ENCODE measurements at places on chromosomes 13 and 19.

DNA sequence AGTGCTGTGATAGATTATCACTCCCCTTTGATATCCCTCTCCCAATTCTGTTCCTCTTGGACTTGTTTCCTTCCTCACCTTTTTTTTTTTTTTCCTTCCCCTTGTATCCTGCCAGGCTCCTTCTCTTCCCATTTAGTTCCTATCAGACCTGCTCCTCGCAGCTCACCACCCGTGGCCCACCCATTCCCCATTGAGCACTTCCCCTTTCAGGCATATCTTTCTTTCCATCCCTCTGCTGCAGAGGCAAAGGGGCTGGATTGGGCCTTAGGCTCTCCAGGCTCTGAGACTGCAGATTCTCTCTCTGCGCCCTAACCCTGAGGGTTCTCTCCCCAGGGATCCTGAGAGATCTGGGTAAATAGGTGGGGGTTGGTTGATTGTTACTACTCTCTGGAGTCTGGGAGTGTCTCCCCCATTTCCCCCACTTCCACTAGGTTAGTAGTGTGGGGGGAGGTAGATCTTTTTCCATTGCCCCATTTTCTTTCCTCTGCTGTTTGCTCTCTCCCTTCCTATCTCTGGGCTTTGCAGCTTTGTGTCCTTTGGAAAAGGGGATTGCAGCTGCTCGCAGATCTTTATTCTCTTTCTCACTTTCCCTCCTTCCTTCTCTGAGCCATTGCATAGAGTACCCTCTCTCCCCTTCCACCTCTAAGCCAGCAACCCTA lies 2.3 kb downstream of the ARHGAP35 start:
- DNase-seq, result no peak

- DNase-seq, result no peak
Measured at GRCh38 chr13:53336441-53337160, 308.0 kb downstream of the OLFM4 start.

DNA sequence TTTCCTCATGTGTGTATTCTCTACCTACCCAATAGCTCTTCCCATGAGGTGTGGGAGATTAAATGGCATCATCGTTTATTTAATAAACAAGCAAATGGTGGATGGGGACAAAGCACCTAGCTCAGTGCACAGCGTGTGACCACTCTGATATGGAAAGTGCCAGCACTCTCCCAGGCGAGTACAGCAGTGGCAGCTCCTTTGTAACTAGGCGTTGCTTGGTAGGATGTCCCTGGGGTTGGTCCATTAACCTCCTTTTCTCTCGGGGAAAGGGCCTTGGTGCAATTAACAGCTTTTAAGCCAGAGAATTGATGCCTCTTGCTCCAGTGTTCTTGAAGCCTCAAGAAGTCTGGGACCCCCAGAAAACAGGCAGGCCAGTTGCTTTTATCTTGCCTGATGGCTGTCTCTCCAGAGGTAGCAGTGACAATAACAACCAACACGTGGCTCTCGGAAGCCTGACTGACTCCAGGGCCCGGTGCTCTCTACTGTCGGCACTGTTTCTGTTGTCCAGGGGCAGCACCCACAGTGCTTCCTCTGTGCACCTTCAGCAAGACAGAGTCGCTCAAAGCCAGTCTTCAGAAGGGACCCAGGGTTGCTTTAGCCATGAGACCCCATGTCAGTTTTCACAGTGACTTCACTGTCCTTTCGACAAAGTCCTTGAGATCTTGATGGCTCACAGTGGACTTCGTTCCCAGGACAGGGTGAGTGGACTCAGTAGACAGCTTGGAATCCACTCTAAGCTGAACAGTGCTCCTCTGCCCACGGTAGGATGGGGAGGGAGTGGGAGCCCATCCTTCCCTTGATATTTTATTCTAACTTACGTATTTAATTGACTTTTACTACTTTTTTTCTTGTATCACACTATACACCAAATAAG lies 33.9 kb upstream of the NPAS1 start:
- DNase-seq, result no peak

- DNase-seq, result no peak
Measured at GRCh38 chr13:44354884-44355283, 18.7 kb upstream of the SERP2 start.
